Endothelial cell of umbilical vein (primary cell): ENCODE measurements at places on chromosomes 13 and 19.

- H3K27me3 ChIP-seq: no peaks in the 10 kb centered on the region
- H3K4me3 ChIP-seq: peak overlapping the region; percentile 55
- peaks cover 22% of the 10 kb centered on the region for H3K4me1 ChIP-seq
These were observed 792 bp upstream of the LENG8 start for GRCh38 chr19:54448040-54448773.

DNA sequence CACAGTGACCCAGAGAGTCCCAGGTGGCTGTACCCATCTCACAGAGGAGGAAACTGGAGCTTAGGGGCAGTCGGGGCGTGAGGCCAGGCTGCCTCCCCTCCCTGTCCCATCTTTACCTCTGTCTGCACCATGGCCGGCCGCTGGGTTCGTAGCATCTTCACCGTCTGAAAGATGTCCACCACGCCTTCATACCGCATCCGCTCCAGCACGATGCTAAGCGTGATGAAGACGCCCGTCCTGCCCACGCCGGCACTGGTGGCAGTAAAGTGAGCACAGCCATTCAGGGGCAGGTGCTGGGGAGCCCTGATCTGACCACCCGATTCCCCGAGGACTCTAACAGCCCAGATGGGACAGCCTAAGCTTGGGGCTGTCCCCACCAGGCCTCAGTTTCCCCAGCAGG lies 132.8 kb downstream of the PTPRS start:
- no peak overlapping the region for H3K4me3 ChIP-seq
- no peak for DNase-seq
- H3K27me3 ChIP-seq: no peaks in the 10 kb centered on the region
- H3K27ac ChIP-seq: no peak overlapping the region
- no peaks in the 10 kb centered on the region for H3K4me1 ChIP-seq

- peaks cover 61% of the 10 kb centered on the region for H3K4me1 ChIP-seq
- DNase-seq: no peak
- peak overlapping the region; percentile 21 for H3K27ac ChIP-seq
- H3K36me3 ChIP-seq: no peaks in the 10 kb centered on the region
These were observed 16.8 kb downstream of the FLT1 start for GRCh38 chr13:28478127-28478526.

GRCh38 chr13:40251343-40252032 lies 415.0 kb downstream of the FOXO1 start:
- no peaks in the 10 kb centered on the region for H3K36me3 ChIP-seq
- peaks cover 11% of the 10 kb centered on the region for H3K4me1 ChIP-seq
- no peaks in the 10 kb centered on the region for H3K27me3 ChIP-seq
- no peak for DNase-seq

DNA sequence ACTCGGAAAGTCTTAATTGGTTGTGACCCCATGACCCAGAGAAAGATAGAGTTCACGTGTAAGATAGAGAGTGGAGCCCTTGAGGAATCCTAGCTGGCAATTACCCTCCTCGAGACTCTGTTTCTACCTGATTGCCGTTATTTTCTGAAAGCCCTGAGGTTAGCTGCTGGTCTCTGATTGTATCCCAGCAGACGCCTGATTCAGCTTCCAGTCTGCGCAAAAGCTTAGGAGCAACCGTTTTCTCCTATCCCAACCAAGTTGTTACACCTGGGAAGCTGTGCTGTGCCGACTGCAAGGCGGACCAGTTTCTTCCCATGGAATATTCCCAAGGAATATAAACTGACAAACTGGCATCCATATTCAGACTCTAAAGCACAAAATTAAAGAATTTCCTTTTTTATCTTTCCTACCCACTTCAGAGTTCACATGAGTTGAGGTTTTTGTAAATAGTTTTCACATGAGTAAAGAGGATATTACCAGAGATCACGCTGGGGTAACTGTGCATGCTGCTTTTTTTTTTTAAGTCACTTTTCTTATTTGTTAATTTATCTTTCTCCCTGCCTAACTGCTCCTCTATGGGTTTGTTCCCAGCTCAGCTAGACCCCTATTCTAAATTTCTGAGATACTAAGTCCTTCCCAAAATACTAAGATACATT lies 1.5 kb upstream of the TRPC4 start:
- H3K36me3 ChIP-seq: no peaks in the 10 kb centered on the region
- H3K4me1 ChIP-seq: peaks cover 21% of the 10 kb centered on the region
- no peak overlapping the region for H3K4me3 ChIP-seq

DNA sequence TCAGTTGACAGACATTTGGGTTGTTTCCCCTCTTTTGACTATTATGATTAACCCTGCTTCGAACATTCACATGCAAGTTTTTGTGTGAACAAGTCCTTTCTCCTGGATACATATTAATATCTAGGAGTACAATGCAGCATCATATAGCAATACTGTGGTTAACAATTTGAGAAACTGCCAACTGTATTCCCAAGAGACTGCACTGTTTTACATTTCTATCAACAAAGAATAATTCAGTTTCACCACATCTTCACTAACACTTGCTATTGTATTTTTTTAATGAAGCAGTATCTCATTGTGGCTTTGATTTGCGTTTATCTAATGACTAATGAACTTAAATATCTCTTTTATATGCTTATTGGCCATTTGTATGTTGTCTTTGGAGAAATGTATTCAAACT lies 184.6 kb upstream of the NBEA start:
- H3K27me3 ChIP-seq: no peaks in the 10 kb centered on the region
- no peaks in the 10 kb centered on the region for H3K4me1 ChIP-seq
- DNase-seq: no peak
- H3K36me3 ChIP-seq: no peaks in the 10 kb centered on the region
- no peak overlapping the region for H3K4me3 ChIP-seq

DNA sequence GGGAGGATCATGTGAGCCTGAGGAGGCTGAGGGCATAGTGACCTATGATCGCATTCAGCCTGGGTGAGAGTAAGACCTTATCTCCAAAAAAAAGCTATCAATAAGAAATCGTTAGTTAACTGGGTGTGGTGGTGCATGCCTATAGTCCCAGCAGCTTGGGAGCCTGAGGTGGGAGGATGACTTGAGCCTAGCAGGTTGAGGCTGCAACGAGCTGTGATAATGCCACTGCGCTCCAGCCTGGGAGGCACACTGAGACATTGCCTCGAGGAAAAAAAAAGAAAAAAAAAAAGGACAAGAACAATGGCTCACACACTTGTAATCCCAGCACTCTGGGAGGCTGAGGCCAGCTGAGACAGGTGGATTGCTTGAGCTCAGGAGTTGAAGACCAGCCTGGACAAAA lies 16.2 kb downstream of the PSPC1 start:
- H3K27ac ChIP-seq: no peak overlapping the region
- no peak overlapping the region for H3K4me3 ChIP-seq
- H3K36me3 ChIP-seq: no peaks in the 10 kb centered on the region
- no peak for DNase-seq

DNA sequence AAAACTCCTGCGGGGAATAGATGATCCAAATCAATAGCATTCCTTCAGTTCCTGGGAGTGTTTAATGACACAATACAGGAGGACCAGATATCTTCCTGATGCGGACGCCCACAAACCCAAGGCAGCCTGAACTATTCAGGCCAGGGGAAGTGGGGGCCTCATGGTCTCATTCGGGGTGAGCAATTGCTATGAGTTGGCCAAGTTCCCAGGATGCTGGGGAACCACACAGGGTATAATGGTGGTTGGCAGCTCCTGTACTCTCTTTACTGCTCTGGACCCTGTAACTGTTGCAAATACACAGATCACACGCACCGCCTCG lies 401.2 kb downstream of the IRS2 start:
- no peak overlapping the region for H3K4me3 ChIP-seq
- H3K27me3 ChIP-seq: no peaks in the 10 kb centered on the region
- no peak for DNase-seq
- H3K27ac ChIP-seq: no peak overlapping the region

- H3K4me1 ChIP-seq: no peaks in the 10 kb centered on the region
- no peak overlapping the region for H3K27ac ChIP-seq
- peaks cover 6% of the 10 kb centered on the region for H3K36me3 ChIP-seq
- no peak for DNase-seq
- no peak overlapping the region for H3K4me3 ChIP-seq
These were observed 91.3 kb downstream of the USP12 start for GRCh38 chr13:27080018-27080948.

GRCh38 chr13:63481334-63481733 lies 2065.7 kb upstream of the PCDH20 start:
- H3K27ac ChIP-seq: no peak overlapping the region
- H3K27me3 ChIP-seq: no peaks in the 10 kb centered on the region
- H3K36me3 ChIP-seq: no peaks in the 10 kb centered on the region
- H3K4me3 ChIP-seq: no peak overlapping the region
- no peaks in the 10 kb centered on the region for H3K4me1 ChIP-seq

- H3K36me3 ChIP-seq: no peaks in the 10 kb centered on the region
- no peak for DNase-seq
These were observed 47.4 kb upstream of the KATNAL1 start for GRCh38 chr13:30354493-30355383.

DNA sequence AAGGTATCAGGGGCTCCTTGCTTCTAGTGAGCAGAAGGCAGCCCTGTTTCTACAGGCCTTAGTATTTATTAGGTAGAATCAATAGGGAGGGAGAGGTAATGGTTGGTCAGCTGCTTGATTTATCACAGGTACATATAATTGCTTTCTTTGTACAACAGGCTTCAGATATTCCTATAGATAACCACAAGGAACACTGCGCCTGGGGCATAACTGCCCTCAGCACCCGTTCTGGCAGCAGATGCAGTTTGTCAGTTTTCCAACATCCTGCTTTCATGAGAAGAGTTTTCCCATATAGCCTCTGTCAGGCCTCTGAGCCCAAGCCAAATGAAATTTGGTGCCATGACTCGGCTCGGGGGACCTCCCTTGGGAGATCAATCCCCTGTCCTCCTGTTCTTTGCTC lies 12.4 kb upstream of the ZNF486 start:
- no peaks in the 10 kb centered on the region for H3K27me3 ChIP-seq
- no peak for DNase-seq
- H3K27ac ChIP-seq: no peak overlapping the region
- H3K36me3 ChIP-seq: no peaks in the 10 kb centered on the region
- no peaks in the 10 kb centered on the region for H3K4me1 ChIP-seq
- no peak overlapping the region for H3K4me3 ChIP-seq

GRCh38 chr19:2726904-2727639 lies 5.9 kb upstream of the DIRAS1 start:
- no peak overlapping the region for H3K27ac ChIP-seq
- DNase-seq: no peak
- H3K4me3 ChIP-seq: no peak overlapping the region
- H3K36me3 ChIP-seq: no peaks in the 10 kb centered on the region
- H3K27me3 ChIP-seq: peaks cover 7% of the 10 kb centered on the region

GRCh38 chr19:10565028-10565566 lies 713 bp downstream of the KRI1 start:
- H3K27ac ChIP-seq: peak overlapping the region; percentile 64
- no peaks in the 10 kb centered on the region for H3K36me3 ChIP-seq
- no peaks in the 10 kb centered on the region for H3K27me3 ChIP-seq
- H3K4me1 ChIP-seq: peaks cover 27% of the 10 kb centered on the region
- peak overlapping the region; percentile 78 for H3K4me3 ChIP-seq

DNA sequence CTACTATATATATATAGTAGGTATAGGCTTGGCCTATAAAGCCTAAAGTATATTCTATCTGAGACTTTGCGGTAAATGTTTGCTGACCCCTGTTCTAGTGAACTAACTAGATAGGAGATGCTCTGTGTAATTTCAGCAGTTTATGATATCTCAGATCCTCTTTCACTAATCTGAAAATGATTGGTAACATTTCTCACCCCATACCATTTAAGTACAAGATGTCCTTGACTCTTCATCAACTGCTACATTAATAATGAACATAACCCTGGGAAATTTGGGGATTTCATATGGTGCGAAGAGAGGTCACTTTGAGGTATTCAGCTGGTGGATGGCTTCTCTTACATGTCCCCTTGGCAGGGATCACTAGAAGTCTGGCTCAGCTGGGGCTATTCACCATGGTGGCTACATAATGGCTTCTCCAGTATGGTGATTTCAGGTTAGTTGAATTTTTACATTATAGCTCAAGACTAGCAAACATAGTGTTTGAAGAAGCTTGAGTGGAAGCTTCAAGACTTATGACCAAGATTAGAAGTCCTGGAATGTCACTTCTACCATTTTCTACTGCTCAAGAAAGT lies 103.6 kb upstream of the MYCBP2 start:
- no peaks in the 10 kb centered on the region for H3K4me1 ChIP-seq
- DNase-seq: no peak
- peaks cover 3% of the 10 kb centered on the region for H3K27me3 ChIP-seq
- no peak overlapping the region for H3K27ac ChIP-seq

- no peaks in the 10 kb centered on the region for H3K4me1 ChIP-seq
- no peak overlapping the region for H3K27ac ChIP-seq
These were observed 26.1 kb upstream of the CYP2A7 start for GRCh38 chr19:40907968-40908735.

- H3K4me3 ChIP-seq: no peak overlapping the region
- no peaks in the 10 kb centered on the region for H3K36me3 ChIP-seq
- H3K27me3 ChIP-seq: peaks cover 17% of the 10 kb centered on the region
- no peak for DNase-seq
These were observed 41.7 kb downstream of the RXFP2 start for GRCh38 chr13:31781064-31781463.

GRCh38 chr19:35960432-35960972 lies 24.3 kb downstream of the LRFN3 start:
- no peak overlapping the region for H3K27ac ChIP-seq
- H3K36me3 ChIP-seq: no peaks in the 10 kb centered on the region
- DNase-seq: no peak
- H3K27me3 ChIP-seq: peaks cover 27% of the 10 kb centered on the region
- no peaks in the 10 kb centered on the region for H3K4me1 ChIP-seq

- no peaks in the 10 kb centered on the region for H3K4me1 ChIP-seq
- no peaks in the 10 kb centered on the region for H3K27me3 ChIP-seq
- H3K36me3 ChIP-seq: peaks cover 6% of the 10 kb centered on the region
- no peak for DNase-seq
- no peak overlapping the region for H3K27ac ChIP-seq
These were observed 33.7 kb downstream of the SUGT1 start for GRCh38 chr13:52686376-52686775.

DNA sequence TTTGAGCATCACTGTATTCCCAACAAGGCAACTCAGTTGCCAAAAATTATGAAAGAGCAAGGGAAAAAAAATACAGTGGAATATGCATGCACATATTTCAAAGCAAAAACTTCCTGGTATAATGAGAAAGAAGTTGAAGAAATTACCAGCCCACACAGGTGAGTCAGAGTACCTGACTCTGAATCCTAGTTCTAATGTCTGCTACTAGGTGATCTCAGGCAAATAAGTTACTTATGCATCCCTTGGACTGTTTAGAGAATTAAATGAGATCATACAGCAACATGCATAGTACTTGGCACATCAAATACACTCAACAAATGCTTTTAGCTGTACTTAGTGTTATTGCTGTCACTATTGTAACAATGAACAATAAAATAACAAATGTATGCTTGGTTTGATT lies 144.9 kb downstream of the MIPEP start:
- H3K36me3 ChIP-seq: no peaks in the 10 kb centered on the region
- no peak for DNase-seq
- no peaks in the 10 kb centered on the region for H3K4me1 ChIP-seq

DNA sequence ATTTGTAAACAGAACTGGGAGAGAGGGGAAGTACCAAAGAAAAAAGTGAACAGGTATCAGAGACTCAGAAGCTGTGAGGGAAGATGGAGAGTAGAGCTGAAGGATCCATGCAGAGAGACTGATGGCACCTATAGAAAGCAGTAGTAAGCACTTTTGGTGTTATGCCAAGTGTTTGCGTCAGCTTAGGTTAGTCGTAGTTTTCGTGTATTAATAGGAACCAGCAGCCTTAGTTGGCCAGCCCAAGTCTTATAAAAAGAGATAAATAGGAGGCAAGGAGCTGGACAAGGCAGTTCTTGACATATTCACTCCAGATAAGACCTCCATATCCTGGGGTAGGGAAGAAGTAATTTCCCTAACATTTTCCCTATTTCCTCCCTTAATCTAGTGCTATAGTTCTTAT lies 214.2 kb downstream of the OXGR1 start:
- no peaks in the 10 kb centered on the region for H3K4me1 ChIP-seq
- DNase-seq: no peak
- H3K4me3 ChIP-seq: no peak overlapping the region
